ENCODE measurements at places on chromosomes 13 and 19.

GRCh38 chr13:48564056-48564455 lies 31.2 kb upstream of the RCBTB2 start:
- DNase-seq: no peak

GRCh38 chr19:13097463-13098258 lies 5.0 kb downstream of the LYL1 start:
- no peak for DNase-seq

- no peak for DNase-seq
These were observed 4.1 kb upstream of the ZIC5 start for GRCh38 chr13:99975626-99976025.

- no peak for DNase-seq
These were observed 1.9 kb upstream of the KLK15 start for GRCh38 chr19:50835103-50835784.

DNA sequence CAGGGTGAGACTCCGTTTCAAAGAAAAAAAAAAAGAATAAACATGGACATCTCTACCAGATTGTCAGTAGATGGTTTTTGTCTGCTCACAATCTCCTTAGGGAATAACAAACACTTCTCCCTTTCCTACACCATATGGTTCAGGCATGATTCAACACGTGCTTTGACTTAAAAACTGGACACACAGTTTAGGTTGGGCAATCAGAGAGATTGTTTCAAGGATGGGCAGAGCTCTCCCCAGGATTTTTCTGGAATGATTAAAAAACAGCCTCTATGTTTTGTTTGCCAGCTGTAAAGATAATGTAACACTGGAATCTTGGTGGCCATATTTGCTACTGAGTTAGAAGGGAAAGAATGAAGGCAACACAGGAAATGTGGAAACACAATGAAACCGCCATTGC lies 150.1 kb upstream of the TSC22D1 start:
- DNase-seq: no peak

- DNase-seq: no peak
These were observed 32.5 kb upstream of the IRS2 start for GRCh38 chr13:109818886-109819285.

GRCh38 chr13:98476538-98476966 lies 100.4 kb downstream of the STK24 start:
- no peak for DNase-seq

- peak; percentile 69 for DNase-seq
These were observed 2.2 kb upstream of the COLGALT1 start for GRCh38 chr19:17553256-17553655.
